ENCODE measurements at places on chromosomes 11 and 22. TPM values are rescaled to one million over a fixed set of nuclear protein-coding genes. Genes with fewer than 3 reads are reported as not detected.

DNA sequence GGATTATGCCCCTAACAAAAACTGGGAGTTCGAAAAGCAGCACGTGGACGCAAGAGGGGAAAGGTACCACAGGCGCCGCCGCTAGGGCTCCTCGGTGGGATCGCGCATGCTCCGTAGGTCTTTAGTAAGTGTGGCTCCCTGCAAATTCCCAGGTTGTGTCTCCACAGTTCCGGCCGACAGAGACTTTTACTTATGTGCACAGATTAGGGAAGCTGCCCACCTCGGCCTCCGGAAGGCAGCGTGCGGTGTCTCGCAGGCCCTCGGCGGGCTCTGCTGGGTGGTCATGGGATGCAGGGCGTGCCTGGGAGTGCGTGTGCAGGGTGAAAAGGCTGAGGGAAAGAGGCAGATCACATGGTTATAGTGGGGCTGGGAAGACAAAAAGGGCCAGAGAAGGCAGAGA is 39.7 kb upstream of the PANX1 start:
- H3K36me3 ChIP-seq: no peaks in the 10 kb centered on the region
- H3K27ac ChIP-seq: no peak overlapping the region
- no peaks in the 10 kb centered on the region for H3K4me1 ChIP-seq
- H3K27me3 ChIP-seq: no peaks in the 10 kb centered on the region
- no peak overlapping the region for H3K4me3 ChIP-seq

DNA sequence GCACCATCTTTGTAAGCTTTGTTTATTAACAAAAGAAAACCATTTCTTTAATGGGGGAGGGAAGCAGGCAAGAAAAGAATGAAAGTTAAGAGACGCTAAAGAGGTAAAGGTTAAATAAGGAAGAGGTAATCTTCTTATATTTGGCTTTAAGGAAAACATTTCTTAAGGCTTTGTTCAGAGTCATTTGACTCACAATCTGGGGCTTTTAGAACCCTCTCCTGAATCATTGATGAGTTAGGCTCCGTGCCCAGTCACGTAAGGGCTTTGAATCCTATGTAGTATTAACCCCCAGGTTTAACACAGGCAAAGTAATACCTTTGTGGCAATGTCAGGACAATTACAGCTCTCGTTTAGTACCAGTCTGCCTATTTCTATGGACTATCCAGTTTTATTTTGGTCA is 26.1 kb downstream of the MADD start:
- DNase-seq: no peak
- no peak overlapping the region for H3K4me3 ChIP-seq
- no peaks in the 10 kb centered on the region for H3K4me1 ChIP-seq
- H3K36me3 ChIP-seq: peaks cover 100% of the 10 kb centered on the region
- H3K27me3 ChIP-seq: no peaks in the 10 kb centered on the region

- H3K4me3 ChIP-seq: no peak overlapping the region
- H3K4me1 ChIP-seq: peaks cover 17% of the 10 kb centered on the region
- H3K27me3 ChIP-seq: no peaks in the 10 kb centered on the region
- DNase-seq: no peak
- H3K27ac ChIP-seq: peak overlapping the region; percentile 69
Observed at GRCh38 chr11:102138223-102138622, 28.0 kb downstream of the YAP1 start.

DNA sequence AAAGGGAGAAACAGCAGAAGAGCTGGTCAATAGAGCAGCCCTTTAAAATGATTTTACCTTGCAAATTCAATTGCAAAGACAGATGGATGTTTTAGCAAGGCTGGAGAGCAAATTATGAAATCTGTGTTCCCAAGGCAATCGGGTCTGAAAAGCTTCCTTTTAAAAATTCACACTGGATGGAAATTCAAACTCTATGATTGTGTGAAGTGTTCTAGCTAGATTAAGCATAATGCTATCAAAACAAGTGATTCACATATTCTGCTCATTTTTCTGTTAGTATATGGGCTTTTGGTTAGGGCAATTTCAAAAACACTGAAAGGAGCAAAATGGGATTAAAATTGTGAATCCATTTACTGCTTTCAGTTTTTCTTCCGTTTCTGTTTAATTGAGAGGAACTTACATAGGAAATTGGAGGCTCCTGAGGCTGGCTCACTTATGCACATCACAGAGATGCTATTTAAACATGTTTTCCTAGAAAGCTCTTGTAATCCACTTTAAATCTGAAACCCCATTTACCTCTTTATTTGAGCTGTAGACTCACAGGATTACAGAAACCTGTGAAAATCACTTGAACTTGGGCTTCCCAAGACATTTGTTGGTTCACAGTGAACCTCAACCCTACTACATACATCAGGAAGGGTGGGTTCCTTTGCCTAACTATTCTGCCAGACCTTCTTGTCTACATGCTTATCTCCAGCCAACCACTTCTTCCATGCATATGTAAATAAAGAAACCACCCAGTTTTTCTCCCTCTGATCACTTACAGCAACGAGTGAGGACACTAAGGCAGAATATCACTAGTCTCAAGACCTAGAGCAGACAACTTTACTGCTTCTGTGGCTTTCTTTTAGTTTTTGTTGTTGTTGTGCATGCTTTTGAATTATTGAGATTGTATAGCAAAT is 201.9 kb upstream of the PITPNB start:
- no peaks in the 10 kb centered on the region for H3K4me1 ChIP-seq
- H3K36me3 ChIP-seq: no peaks in the 10 kb centered on the region
- DNase-seq: no peak
- no peaks in the 10 kb centered on the region for H3K27me3 ChIP-seq
- H3K27ac ChIP-seq: no peak overlapping the region
- no peak overlapping the region for H3K4me3 ChIP-seq

DNA sequence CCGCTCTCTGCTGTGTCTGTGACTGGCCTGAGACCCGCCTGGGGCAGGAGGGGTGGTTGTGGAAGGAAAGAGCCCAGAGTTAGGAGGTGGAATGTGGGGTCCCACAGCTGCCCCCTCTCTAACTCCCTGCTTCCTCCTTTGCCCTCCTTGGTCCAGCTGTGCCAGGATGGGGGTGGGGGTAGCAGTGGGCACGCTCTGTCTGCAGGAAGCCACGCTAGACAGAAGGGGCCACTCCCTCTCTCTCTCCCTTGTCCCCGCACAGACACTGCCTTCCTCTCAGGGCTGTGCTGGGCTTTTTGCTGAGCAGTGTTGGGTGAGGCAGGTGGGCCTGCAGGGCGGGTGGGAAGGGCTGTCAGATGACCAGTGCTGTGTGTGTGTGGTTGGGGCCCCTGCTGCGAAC is 2.0 kb upstream of the SOX10 start:
- H3K27ac ChIP-seq: no peak overlapping the region
- no peak overlapping the region for H3K4me3 ChIP-seq
- H3K4me1 ChIP-seq: no peaks in the 10 kb centered on the region

GRCh38 chr11:120117991-120118390 is 19.9 kb downstream of the TRIM29 start:
- no peaks in the 10 kb centered on the region for H3K36me3 ChIP-seq
- H3K27ac ChIP-seq: no peak overlapping the region
- no peak for DNase-seq
- no peaks in the 10 kb centered on the region for H3K27me3 ChIP-seq
- no peaks in the 10 kb centered on the region for H3K4me1 ChIP-seq

The SLC5A12 gene
- 0.20 TPM for polyA plus RNA-seq
